ENCODE measurements at places on chromosomes 7 and 10.
A peak's percentile ranks its signal among the peaks of the same experiment; 100 is the strongest.

- no peak for DNase-seq
Measured at GRCh38 chr7:148289630-148290029, 300.9 kb upstream of the C7orf33 start.

GRCh38 chr10:4199196-4199595 is 414.2 kb upstream of the KLF6 start:
- DNase-seq, result no peak

GRCh38 chr10:34241226-34242000 is 573.7 kb downstream of the PARD3 start:
- DNase-seq, result no peak

- DNase-seq, result no peak
Measured at GRCh38 chr10:66931949-66932343, 6.1 kb downstream of the LRRTM3 start.

DNA sequence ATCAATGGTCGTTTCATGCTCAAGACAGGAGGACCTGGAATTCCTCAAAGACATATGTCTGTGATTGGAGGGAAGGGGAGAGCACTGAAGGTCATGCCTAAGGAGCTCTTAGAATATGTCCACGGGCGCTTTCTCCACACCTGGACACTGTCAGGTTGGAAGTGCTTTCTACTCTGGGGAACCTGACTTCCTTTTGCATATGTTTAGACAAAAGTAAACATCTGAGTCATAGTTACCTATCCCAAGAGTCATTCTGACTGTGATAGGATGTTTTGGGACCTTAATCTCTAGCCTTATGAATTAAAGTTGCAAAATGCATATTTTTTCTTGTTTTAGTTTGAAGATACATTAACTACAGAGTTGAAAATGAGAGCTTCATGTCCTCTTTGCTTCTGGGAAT is 251.7 kb downstream of the KLF6 start:
- DNase-seq, result no peak

DNA sequence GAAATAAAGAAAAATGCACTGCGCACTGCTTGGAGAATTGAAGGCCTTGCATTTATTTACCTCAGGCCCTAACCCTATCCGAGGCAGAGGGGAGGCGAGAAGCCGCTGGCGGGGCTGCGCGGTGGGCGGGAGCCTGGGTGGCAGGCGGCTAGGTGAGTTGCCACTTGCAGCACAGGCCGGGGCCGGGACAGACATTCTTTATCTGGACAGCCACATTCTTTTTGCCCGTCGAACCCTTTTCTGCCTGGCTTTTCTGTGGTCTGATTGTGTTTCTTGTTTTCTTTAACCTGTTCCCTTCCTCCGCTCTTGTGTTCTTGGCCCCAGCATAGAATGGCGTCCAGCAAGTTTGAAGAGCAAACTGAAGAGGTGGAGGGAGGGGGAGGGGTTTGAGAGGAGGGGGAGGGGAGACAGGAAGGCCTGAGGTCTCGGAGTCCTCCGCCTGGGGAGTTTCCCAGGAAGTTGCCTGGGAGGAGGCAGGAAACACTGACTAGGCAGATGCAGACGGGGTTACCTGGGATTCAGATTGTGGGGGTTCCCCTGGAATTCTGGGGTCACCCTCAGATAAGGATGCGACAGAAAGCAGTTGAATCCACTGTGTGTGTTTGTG is 5.1 kb downstream of the SHH start:
- no peak for DNase-seq

DNA sequence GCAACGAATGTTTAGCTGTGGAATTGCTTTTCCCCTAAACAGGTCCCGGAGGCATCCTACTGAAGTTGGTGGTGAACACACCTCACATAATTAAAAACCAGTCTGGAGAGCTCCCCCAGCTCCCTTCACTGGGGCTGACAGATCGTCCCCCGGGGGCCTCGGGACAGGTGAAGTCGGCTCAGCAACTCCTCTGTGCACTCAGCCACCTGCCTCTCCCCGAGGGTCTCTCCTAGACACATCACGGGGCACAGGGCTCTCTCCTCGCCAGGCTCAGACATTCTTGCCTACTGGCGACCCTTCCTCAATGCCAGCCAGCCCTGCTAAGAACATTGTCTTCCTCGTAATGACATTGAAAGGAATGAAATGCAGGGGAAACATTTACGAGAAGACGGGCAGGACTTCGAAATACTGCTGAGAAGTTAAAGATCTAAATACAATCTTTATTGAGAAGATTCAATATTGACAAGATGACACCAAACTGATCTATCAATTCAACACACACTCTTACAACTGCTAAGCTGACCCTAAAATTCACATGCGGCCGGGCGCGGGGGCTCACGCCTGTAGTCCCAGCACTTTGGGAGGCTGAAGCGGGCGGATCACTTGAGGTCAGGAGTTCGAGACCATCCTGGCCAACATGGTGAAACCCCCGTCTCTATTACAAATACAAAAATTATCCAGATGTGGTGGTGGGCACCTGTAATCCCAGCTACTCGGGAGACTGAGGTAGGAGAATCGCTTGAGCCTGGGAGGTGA is 88.1 kb upstream of the DNAAF5 start:
- no peak for DNase-seq

- peak; percentile 63 for DNase-seq
Measured at GRCh38 chr7:2477447-2478398, 1.5 kb upstream of the GRIFIN start.

GRCh38 chr7:114405427-114405826 is 9.2 kb upstream of the FOXP2 start:
- DNase-seq, result no peak

GRCh38 chr10:97768322-97769315 is 3.2 kb downstream of the SFRP5 start:
- no peak for DNase-seq

- no peak for DNase-seq
Measured at GRCh38 chr7:101113836-101114235, 13.1 kb upstream of the SERPINE1 start.

DNA sequence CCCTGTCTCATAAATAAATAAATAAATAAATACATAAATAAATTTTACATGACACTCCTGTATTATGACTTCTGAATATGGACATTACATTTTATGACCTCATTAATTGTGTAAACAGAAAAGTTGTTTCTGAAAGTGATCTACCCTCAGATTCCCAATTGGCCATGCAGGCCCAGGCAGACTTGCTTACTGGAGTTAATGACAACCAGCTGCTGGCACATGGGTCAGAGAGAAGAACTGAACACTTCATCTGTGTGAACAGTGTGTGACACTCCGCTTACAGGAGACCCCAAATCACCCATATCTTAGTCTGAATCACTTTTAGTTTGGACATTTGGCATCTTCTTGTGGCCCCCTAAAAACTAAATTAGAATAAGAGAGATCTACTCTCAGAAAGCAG is 31.4 kb downstream of the PARP12 start:
- no peak for DNase-seq
